ENCODE measurements at places on chromosomes 5 and 9.

- no peak for DNase-seq
These were observed 32.4 kb downstream of the MAST4 start for GRCh38 chr5:66628561-66628960.

DNA sequence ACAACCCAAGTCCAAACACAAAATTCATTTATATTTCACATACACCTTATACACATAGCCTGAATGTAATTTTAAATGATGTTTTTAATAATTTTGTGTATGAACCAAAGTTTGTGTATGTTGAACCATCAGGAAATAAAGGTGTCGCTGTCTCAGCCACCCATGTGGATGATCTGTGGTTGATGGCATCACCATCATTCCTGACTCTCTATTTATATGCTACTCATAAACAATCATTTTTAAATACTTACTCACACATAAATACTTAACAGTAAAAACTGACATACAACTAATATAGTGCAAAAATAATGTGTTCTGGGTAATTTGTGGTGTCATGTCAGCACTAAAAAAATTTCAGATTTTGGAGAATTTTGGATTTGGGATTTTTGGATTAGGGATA, 38.4 kb downstream of the SMC5 start:
- no peak for DNase-seq

GRCh38 chr9:112554516-112554915, 67.9 kb downstream of the KIAA1958 start:
- DNase-seq = no peak

DNA sequence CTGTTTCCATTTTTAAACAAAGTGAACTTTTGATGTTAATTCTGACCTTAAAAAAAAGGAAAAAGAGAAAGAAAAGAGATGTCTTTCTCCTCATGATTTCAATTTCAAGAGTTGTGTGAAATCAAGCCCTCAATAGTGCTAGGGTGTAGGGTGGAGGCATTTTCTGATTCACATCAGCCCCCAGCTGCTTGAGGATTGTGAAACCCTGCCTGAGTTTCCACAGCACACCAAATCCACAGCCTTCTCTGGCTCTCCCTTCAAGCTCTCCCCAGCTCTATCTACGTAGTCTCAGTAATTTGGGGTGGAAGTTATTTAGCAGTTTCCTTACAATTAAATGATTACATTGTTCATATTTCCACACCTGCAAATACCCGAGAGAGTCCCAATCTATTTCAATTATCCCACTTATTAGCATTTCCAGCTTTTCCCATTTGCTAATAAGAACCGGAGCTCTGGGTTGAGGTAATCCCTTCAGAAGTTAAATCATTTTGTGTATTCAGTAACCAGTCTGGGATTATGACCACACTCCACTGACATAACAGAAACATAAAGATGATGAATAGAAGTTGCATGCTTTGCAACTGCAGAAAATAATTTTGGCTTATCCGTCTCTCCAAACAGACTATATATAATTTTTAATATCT, 54.9 kb downstream of the MTX3 start:
- no peak for DNase-seq

DNA sequence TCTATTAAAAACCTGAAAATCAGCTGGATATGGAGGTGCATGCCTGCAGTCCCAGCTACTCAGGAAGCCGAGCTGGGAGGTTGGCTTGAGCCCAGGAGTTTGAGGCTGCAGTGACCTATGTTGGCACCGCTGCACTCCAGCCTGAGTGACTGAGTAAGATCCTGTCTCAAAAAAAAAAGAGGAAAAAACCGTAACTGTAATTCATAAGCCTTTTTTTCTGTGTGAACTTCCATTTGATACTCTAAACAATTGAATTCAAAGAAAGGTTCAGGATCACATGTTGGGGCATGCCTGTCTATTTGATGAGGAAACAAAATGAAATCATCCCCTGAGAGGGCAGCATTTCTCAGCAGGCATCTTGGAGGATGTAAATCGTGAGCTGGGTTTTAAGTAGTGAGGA, 38.8 kb downstream of the ITGA2 start:
- DNase-seq = no peak

DNA sequence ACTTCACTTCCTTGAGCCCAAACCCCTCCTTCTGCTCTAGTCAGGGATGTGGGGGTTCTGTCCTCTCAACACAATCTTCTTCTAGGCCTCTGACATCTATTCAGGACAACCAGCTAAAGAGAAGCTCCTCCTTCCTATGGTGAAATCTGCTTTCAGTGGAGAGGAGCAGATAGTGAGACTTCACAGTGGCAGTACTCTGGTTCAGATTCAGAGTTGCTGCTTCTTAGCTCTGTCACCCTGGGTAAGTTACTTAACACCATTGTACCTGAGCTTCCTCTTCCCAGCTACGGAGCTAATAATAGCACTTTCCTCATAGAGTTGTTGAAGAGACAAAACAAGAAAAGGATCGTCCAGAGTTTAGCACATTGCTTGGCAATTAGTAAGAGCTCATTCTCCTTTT, 77.3 kb upstream of the LARP1 start:
- no peak for DNase-seq

GRCh38 chr9:77892171-77892570, 139.4 kb downstream of the GNAQ start:
- no peak for DNase-seq

- DNase-seq = no peak
These were observed 603.0 kb downstream of the BNC2 start for GRCh38 chr9:16267281-16268066.

- no peak for DNase-seq
These were observed 449 bp upstream of the PCSK5 start for GRCh38 chr9:75889977-75890471.

- no peak for DNase-seq
These were observed 16.4 kb upstream of the LPCAT1 start for GRCh38 chr5:1540166-1540565.

DNA sequence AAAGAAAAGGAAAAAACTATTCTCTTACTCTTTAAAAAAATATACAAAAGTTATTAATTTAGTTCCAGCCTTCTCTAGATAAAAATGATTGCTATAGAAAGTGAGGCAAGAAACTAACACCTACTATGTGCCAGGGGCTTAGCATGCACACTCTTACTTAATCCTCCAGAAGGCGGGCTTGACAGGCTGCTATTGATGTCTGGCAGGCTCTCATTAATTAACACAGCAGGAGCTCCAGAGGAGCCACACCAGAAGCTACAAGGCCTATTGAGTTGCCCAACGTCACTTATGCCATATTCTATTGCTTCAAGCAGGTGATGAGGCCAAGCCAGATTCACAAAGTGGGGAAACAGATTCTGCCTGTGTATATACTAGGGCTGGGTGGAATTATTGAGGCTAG, 54.6 kb upstream of the CLINT1 start:
- no peak for DNase-seq

DNA sequence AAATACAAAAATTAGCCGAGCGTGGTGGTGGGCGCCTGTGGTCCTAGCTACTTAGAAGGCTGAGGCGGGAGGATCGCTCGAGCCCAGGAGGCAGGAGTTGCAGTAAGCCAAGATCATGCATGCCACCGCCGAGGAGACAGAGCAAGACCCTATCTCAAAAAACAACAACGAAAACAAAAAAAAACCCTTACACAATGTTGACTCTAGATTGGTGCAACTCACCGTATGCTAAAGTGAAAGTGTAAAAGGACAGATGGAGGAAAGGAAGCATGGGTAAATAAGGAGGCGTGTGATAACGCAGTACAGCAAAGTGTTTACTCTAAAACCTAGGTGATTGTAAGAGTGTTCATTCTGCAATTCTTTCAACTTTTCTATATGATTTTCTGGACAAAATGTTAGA, 15.9 kb upstream of the RUFY1 start:
- DNase-seq = no peak

GRCh38 chr5:131756942-131757341, 39.9 kb downstream of the FNIP1 start:
- DNase-seq = no peak

- DNase-seq = no peak
These were observed 240.3 kb downstream of the AGTPBP1 start for GRCh38 chr9:85501456-85501855.

DNA sequence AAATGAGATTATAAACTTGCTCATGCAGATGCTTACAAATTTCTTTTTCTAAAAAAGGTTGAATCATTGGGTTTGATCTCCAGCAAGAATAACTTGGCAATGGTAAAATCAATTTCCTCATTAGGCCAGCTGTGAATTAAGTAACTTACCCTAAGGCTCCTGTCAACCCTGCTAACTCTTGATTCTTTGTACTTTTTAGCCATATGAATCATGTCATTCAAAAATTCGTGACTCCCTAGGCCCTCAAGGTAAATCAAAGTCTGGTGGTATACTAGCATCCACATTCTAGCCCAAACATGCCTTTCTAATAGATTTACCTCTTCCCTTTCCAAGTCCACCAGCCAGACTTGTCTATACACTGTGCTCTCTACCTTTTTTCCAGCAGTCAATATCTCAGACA, 420.8 kb upstream of the BRINP1 start:
- no peak for DNase-seq

GRCh38 chr9:16309082-16309468, 561.4 kb downstream of the BNC2 start:
- DNase-seq = no peak

DNA sequence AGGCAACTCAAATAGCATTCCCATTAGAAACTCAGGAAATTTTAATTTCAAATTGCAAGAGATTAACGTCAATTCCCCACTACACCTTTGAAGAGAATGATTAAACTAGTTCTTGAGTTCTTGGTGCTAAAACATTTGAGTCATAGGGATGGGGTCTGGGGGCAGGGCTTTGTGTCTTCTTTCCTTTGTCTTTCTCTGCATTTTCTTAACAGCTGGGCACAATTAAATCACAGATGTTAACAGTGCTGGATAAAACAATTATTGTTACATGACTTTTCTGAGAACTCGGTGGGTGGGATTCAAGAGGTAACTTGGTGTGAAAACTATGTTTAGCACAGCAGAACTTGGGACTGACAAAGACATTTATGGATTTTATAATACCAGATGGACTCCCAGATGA, 351.9 kb upstream of the TNC start:
- no peak for DNase-seq

DNA sequence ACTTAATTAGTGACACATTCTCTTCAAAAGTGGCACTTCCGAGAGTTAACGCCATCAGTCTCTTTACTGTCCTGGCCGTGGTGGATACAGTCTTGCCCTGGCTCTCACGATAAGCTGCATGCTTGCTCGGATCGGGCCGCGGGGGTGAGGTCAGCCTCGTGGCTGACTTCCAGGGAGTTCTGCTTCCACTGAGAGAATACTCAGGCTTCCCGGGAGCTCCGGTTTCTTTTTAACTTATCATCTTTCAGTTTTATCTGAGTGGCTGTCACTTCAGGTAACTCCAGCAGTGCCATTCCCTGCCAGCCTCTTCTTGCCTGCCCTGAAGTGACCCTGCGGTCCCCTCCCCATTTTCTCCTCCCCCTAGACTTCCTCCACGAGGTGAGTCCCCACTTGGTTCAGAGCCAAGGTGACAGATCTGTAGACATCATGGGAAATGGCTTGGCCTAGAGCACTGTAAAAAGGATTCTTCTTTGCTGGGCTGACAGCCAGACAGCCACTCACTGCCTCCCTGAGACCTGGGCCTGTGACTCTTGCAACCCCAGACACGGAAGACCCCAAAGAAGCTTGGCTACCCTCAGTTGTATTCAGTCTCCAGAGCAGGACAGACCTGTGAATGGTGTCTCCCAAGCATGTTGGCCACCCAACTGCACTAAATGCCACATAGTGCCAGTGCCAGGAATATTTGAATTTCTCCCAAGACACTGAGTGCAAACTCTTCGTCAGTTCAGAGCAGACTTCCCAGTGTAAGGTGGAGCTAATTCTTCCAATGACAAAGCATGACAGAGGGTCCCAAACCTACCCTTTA, 95.1 kb downstream of the DAPK1 start:
- no peak for DNase-seq

GRCh38 chr9:96655198-96655851, at the start of gene PRXL2C:
PRXL2C (minus strand) TSS chr9:96655317; CDS start chr9:96655281, 36 bp downstream.
- DNase-seq = peak; percentile 75

- DNase-seq = no peak
These were observed 197.7 kb downstream of the MCTP1 start for GRCh38 chr5:95086927-95087815.

- no peak for DNase-seq
These were observed 118.1 kb downstream of the CCDC171 start for GRCh38 chr9:15670894-15671293.

- DNase-seq = no peak
These were observed 1.0 kb upstream of the TLE1 start for GRCh38 chr9:81690251-81690851.

DNA sequence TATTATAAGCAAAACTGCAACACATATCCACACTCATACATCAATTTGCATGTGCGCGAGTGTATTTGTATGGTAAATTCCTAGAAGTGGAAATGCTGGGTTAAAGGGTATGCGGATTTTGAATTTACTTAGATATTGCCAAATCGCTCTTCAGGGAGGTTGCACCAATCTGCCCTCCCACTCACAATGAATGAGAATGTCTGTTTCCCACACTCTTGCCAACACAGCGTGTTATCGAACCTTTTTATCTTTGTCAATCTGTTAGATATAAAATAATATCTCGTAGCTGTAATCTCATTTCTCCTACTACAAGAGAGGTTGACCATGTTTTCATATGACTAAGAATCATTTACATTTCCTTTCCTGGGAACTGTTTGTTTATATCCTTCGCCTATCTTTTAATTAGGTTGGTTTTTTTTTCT, 35.7 kb downstream of the LHX2 start:
- DNase-seq = no peak

DNA sequence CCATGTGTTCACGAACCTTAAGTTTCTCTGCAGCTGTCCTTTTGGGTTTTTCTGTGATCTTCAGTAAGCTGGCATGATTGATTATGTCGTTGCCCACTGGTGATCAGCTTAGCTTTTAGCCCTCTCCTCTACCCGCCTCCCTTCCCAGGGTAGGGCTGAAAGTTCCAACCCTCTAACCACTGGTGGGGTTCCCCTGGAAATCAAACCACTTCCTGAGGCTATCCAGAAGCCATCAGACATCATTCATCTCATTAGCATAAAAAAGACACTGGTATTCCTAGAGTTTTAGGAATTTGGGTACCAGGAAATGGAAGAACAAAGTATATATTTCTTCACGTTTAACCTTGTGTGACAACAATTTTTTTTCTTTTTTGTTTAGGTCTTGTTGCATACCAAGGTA, 29.8 kb downstream of the SPIN1 start:
- DNase-seq = no peak

DNA sequence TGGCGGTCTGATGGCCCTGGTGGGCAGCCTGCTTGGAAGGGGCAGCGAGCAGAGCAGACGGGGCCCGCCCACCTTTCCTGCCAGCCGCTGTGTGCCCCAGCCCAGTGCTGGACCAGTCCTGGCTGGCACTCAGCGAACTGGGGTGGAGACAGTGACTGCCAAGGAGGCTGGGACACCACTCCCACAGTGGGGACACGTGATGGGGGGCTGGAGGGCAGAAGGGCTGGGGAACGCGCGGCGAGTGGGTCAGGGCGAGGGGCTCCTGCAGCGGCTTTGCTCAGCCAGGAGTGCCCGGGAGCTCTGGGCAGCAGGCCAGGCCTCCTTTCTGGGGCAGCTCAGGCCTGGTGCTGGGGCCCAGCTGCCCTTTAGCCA, 19.5 kb downstream of the NCS1 start:
- no peak for DNase-seq

- no peak for DNase-seq
These were observed 417.7 kb upstream of the CLINT1 start for GRCh38 chr5:158276692-158277091.

All from stimulated activated CD8-positive, alpha-beta memory T cell treated with anti-CD3 and anti-CD28 coated beads, Interleukin-12 subunit alpha, Interleukin-12 subunit beta, amount 100 ng/mL, for 4 hours (primary cell).